ENCODE measurements at places on chromosomes 7 and 10. TPM values are rescaled to one million over a fixed set of nuclear protein-coding genes. Genes with fewer than 3 reads are reported as not detected.
A peak's percentile ranks its signal among the peaks of the same experiment; 100 is the strongest.

Gene AGR2
- total RNA-seq: not detected

Gene IGFBP1
- total RNA-seq: not detected

- DNase-seq: peak; percentile 40
Measured at GRCh38 chr10:43260117-43260761, 6.6 kb downstream of the RASGEF1A start.

- no peak for DNase-seq
Measured at GRCh38 chr10:64408391-64409183, 887.4 kb downstream of the REEP3 start.

- DNase-seq: peak; percentile 61
Measured at GRCh38 chr10:46514431-46514861, 42.0 kb downstream of the GPRIN2 start.

DNA sequence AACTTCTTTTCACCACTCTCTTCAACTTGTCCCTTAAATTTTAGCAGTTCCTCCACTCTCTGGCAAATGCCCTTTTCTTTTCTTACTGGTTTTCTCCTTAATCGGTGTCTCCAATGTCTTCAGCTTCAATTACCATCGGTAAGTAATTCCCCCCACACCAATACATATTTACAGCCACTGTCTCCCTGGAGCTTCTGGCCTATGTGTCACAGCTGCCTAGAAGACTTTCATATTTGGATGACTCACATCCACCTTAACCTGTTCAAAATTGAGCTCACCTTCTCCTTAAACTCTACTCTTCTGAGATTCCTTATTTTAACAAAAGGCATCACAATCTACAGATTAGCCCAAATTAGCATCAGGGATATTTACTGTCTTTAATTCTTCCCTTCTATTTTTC is 380.4 kb downstream of the POM121L12 start:
- no peak for DNase-seq

GRCh38 chr10:102302611-102303010 is 57.3 kb downstream of the GBF1 start:
- DNase-seq: no peak

Gene PPP1R9A
- 12.0 TPM for total RNA-seq

DNA sequence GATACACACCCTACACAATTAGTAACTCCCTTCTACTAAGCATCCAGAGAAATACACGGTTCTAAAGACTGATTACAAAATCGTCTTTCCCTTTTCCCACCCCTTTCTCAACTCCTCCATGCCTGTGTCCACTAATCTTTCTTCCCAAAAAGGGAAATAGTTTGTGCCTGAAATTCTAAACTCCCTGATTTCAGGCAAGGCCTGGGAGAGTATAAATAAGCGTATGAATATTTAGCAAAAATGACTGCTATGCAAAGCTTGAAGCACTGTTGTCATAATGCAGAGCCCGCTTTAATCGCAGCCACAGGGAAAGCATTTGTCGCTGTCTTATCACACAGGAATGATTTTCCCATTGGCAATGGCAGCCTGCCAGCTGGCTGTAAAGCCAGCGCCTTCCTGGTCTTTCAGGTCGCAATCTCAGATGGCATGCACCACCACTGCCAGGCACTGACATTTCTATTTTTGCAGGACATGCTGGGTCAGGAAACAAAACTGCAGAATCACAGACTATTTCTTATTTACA is 142.9 kb upstream of the PCGF5 start:
- DNase-seq: peak; percentile 94

DNA sequence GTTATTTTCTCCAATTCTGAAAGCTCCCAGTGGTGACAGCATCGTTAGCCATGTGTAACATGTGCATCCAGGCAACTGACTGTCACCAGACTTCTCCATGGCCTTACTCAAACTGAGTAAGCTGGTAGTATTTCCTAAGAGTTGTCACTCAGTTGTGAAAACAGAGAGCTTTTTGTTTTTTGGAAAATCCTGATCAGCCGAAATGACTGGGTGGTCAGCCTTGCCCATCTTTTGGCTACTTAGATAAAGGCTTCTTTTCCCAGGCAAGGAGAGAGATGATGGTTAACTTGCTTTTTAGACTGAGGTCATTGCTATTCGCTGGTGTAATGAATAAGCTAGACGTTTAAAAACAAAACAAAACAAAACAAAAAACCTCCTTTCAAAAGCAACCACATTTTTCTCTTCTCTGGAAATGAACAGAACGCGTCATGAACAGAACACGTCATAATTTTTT is 159.5 kb upstream of the KLF14 start:
- no peak for DNase-seq

- DNase-seq: peak; percentile 67
Measured at GRCh38 chr7:116630932-116631671, 40.9 kb upstream of the MET start.

GRCh38 chr10:79383974-79384606 is 36.8 kb downstream of the PPIF start:
- DNase-seq: peak; percentile 44

DNA sequence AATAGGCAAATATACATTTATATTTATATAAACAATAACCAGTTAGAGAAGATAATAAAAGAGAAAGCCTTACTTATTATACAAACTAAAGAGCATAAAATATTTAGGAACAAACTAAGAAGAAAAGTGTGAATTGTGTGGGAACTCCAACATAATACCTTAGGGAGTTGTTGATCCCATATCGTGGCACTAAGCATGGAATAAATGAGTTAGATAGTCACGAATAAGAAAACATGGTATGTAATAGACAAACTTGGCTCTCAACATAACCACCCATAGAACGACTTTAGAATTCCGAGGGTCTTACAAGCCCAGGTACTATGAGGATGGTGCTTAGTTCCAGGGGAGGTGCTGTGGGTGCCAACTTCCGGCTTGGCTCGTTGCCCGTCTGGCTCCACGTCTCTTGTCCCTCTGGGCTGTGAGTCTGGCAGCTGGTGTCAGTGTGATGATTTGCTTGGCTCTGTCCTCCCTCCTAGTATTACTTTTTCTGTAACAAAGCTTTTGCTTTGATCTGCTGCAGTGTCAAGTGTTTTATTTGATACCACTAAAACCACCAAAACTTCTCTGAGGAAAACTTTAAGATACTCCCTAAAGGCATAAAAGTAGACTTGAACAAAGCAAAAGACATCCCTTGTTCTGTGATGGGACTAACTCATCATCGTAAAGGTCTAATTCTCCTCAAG is 9.5 kb upstream of the RBM20 start:
- peak; percentile 56 for DNase-seq

Gene CAV1
- total RNA-seq: 229 TPM

DNA sequence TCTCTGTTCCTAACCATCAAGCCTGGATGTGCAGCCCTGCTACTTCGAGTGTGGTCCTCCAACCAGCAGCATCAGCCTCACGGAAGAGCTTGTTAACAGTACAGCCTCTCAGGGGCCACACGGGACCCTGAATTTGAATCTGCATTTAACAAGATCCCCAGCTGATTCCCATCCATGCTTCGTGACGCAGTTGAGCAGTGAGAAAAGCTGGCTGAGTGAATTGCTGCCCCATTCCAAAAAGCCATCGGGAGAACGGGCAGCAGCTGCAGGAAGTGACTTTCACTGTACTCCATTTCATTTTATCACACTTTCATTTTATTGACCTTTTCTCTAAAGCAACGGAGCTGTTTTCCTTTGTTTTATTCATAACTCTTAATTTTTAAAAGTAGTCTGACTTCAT is 22.5 kb downstream of the FAM171A1 start:
- DNase-seq: no peak

- no peak for DNase-seq
Measured at GRCh38 chr10:88901206-88901983, 21.4 kb downstream of the STAMBPL1 start.

DNA sequence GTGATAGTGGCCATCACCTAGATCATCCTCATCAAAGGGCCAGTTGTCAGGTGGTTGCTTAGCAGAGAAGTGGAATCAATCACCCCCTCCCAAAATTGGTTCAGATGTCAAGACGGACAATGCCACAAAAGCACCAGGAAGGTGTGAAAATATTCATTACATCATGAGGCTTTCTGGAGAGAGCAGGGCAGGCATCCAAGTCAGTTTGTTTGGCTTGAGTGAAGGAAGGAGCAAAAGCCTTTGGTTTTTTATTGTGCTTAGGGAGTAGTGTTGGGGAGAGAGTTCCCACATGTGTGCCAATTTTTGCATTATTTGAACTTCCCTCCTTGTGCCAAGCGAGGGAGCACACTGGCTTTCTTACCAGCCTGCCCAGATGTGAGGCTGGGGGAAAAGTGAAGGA is 1082.9 kb downstream of the LRMDA start:
- no peak for DNase-seq

GRCh38 chr10:96664563-96664962 is 55.8 kb downstream of the PIK3AP1 start:
- no peak for DNase-seq

DNA sequence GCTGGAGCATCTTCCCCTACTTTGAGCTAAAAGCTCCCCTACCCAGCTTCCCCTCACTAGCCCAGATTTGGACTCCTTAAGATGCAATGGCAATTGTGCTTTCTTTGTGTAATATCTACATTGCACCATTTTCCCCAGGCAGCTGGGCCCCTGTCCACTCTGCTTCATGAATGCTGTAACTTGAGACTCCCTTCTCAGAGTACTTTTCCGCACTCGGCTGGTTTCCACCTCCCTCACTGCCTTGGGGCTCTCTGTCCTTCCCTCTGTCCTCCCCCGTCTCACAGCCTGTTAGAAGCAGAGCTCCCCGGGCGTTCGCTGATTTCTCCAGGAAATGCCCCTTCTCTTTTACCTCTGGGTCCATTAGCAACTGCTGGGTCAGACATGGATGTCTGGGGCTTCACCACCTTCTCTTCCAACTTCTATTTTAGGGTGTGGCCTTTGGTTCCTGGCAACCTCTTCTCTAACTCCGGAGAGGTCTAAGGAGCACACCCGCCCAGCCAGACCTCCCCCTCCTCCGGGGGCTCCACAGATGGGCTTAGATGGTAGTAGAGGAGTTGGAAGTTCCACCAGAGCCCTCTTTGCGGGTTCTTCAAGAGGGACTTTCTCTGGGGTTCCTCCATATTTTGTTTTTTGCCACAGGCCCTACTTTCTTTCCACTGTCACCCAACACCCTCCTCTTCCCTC is 2.9 kb upstream of the TMEM72 start:
- no peak for DNase-seq

DNA sequence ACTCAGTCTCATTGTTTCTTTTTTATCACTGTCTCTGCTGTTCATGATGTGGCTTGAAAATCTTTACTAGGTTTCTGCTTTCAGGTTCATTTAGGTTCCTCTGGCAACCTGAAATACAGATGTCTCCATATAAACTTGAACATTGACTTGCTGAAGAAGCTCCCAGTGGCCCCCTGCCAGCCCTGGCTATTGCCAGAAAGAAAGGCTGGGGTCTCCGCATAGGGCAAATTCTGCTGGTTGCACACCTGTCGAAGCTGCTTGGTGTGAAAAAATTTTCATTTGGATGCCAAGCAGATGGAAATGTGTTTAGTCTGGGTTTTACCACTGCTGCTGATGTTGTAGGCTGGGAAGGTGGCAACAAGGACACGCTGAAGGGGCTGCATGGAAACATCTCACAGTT is 826.7 kb upstream of the GHITM start:
- no peak for DNase-seq

DNA sequence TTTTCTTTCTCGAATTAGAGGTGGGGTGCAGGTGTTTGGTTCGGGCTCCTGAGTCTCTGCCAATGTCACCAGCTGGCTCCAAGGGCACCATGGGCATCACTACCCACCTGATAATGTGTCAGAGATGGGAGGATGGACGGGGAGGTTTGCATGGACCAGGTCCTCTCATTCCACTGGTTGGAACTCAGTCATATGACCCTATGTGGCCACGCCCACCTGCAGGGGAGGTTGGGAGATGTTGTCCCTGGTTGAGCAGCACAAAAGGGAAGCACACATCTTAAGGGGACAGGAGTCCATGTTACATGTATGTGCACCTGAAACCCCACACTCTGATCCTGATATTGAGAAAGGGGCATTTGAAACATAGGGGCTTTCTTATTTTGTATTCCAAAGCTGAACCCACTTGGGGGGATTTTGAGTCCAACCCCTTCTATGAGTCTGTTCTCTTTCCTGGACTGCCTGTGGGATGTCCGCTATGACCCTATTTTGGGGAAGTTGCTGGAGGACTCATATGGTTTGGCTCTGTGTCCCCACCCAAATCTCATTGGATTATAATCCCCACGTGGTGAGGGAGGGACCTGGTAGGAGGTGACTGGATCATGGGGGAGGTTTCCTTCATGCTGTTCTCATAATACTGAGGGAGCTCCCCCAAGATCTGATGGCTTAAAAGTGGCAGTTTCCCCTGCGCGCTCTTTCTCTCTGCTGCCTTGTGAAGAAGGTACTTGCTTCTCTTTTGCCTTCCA is 66.9 kb upstream of the BAIAP2L1 start:
- DNase-seq: no peak

DNA sequence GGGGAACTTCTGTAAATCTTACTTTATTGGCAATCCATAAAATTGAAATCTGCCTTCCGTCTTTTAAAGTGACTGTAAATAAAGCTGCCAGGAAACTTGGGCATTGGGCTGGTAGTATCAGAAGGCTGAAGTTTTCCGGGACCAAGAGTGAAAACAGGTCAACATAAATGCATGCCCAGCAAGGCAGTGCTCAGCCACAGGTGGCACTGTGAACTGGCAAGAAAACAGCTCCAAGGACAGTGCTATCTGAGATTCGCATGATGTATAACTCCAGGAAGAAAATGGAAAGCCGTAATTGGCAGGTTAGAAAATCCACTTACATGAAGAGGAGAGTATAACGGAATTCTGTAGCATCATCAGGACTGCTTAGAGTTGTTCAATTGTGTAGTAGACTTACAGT is 1.9 kb upstream of the INSYN2A start:
- DNase-seq: no peak

Data from aorta (tissue), 5 donors.